ENCODE measurements at places on chromosomes 3 and 15.

DNA sequence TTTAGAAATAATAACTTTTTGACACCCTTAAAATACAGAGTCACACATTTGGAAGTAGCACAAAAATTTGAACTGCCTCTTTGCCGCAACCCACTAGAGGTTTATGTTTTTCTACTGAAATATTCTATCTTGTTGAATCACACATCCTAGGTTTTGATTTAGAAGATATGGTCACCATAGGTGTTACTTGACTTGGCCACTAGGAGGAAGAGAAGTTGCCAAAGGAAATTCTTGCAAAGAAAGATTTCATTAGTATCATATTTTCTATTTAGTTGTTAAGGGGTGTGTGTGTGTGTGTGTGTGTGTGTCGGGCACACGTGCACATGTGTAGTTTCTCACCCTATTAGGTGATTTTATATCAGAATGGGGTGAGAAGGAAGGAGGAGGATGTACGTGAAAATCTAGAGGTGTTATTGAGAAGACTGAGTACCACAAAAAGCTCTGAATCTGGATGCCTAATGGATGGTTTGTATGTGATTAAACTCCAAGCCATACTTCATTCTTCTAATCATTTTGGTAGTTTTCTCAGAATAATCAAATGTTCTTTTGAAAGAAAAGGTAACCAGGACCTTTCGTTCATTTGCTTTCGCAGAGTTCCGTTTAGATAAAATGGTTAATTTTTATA, 31.5 kb downstream of the ZFAND6 start:
- no peak for DNase-seq

DNA sequence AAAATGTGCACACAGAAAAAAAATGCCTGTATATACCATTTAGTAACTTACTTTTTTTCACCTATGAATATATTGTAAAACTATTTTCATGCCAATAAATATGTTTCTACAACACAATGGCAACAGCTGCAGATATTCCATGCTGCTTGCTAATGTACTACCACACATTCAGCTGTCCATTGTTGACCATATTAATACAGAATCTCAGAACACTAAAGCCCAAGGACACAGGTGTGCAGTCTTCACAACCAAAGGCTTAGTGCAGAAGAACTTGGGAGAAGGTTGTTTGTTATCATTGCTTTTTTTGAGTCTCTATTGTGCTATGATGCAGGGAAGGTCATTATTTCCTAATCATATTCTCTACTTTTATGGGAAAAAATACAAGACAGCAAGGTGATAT, 79.6 kb downstream of the DIPK2A start:
- DNase-seq: no peak

DNA sequence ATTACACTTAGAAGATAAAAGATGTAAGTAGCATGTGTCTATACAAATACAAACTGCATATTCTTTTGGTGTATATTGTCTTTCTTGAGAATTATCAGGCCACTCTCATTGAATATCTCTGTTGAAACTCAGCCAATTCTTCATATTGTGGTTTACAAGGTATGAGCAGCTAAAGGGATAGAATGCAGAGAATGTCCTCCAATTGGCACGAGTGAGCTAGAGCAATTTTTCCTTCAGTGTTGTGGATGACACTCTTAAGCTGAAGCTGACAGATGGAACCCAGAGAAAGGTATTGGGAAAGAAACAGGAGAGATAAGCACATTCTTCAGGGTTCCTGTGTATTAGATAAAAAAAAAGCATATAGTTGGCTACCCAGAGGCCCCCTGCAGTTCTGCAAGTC, 453.1 kb downstream of the EPHA3 start:
- DNase-seq: no peak

DNA sequence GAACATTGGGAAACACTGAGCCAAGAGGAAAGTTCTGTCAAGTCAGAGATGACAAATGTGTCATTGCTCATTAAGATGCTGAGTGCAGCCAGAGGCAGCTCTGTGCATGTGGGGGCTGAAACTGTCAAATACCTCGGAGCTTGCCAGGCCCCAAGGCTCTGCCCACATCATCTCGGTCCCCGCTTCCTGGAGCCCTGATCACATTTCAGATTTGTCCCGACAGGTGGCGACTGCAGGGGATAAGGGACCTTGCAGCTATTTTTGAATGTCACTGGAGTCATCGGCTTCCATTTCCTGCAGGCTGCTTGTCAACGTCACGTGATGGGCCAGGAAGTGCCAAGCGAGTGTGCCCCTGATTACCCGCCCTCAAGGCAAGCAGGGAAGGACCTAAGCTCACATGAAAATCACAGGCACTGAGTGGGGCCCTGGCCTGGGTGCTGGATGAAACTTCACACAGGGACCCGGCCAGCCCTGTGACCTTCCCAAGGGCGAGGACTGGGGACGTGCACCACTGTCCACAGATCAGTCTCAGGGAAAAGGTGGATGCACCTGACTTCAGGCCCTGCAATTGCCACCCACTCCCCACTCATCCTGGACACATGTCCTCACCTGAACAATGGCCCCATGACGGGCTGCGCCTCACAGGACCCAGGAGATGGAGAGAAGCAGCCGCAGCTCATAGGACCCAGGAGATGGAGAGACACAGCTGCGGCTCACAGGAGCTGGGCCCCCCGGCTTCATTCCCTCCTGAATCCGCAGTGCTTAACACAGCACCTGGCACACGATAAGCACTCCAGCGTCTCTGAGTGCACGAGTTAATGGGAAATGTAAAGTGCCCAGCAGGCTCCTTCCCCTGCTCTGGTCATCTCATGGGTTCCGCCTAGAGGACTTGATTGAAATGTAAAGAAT, 73.4 kb downstream of the NUP210 start:
- DNase-seq: no peak

DNA sequence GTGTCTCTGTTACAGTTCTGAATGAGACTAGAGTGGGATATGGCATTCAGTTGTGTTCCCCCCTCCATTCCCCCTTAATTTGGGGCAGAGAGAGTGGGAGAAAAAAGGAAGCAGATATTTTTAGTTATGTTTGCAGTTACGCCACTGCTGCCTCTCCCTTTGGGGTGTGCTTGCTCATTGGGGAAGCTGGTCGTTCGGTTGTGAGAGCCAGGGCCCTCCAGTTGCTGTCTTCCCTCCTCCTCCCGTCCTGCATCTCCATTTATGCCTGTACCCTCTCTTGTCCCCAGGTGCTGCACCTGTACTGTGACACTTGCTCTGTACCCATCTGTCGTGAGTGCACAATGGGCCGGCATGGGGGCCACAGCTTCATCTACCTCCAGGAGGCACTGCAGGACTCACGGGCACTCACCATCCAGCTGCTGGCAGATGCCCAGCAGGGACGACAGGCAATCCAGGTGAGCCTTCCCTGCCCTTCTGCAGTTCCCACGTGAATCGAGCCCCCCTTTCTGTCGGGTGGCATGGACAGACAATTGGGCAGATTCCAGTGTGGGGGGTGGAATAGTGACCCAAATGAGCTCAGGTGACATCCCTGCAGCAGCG, 55.8 kb downstream of the TRIM71 start:
- DNase-seq: no peak

DNA sequence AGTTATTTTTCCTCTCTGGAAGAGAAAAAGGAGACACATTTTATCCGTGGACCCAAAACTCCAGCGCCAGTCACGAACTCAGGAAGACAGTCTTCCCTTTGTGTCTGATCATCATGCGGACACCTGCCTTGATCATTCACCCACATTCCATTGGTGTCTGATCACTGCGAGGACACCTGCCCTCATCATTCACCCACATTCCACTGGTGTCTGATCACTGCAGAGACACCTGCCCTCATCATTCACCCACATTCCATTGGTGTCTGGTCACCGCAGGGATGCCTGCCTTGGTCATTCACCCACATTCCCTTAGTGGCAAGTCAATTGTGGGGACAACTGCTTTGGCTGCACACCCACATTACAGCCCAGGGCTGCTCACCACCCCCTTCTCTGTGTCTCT, 148.9 kb downstream of the ROBO1 start:
- no peak for DNase-seq

GRCh38 chr3:156535162-156535627, 19.7 kb downstream of the SSR3 start:
- DNase-seq: no peak

GRCh38 chr15:29128671-29129070, 141.0 kb downstream of the NSMCE3 start:
- DNase-seq: no peak

Measured in NCI-H446 treated with DMSO at 0.1 percent for 48 hours (cell line).